ENCODE measurements at places on chromosomes 1 and 21.
A peak's percentile ranks its signal among the peaks of the same experiment; 100 is the strongest.

DNA sequence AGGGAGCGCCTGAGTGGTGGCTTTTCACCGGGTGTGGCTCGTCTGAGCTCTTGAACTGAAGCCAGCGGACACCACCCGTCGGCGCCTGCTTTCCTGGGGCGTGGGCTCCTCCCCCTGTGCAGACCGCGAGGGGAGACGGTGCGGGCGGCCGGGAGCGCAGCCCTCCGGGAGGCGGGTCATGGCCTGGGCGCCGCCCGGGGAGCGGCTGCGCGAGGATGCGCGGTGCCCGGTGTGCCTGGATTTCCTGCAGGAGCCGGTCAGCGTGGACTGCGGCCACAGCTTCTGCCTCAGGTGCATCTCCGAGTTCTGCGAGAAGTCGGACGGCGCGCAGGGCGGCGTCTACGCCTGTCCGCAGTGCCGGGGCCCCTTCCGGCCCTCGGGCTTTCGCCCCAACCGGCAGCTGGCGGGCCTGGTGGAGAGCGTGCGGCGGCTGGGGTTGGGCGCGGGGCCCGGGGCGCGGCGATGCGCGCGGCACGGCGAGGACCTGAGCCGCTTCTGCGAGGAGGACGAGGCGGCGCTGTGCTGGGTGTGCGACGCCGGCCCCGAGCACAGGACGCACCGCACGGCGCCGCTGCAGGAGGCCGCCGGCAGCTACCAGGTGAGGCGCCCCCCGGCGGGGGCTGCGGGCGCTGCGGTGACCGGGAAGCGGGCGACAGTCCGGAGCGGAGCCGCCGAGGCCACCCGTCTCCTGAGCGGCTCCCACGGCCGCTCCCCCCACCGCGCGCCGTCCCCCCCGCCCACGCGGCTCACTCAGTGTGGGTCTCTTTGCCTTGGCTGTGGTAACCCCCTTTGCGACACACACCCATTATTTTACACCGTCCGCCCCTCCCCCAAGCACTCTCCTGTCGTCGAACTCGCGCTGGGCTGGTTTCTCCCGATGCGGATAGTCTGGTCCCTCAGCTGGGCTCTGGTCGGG, at the start of gene TRIM58:
TRIM58 (plus strand) TSS at position 119 of the 916 bp plus-strand sequence; CDS start at position 179, 60 bp downstream.
- peak; percentile 49 for DNase-seq

DNA sequence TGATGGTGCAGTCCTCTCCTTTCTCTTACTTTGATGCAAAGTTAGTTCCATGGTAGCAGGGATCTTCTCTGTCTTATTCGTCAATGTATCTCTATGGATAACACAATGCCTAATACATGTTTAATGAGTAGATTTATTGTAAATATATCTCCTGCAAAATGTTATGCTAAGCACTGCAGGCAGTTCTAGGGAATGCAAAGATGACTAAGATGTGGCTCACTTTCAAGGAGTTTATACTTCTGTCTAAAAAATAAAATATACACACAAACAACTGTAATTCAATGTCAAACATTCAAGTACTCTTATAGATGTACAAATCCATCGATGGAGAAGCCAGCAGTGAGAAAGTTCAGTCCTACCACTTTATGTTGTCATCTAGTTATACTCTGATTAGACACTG, 194.3 kb downstream of the KCTD3 start:
- no peak for DNase-seq

DNA sequence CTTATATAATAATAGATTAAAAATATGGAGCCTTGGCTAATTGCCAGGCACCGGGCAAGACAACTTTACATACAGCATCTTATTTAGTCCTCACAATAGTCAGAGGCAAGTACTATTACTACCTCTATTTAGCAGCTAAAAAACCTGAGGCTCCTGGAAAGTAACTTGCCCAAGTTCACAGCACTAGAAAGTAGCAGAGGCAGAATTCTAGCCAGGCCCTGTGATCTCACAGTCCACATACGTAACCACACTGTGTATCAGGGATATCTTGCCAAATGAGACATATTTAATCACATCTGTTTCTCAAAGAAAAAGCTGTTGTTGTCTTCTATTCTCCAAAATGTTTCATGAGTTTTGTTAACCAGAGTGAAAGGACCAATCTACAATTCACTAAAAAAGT, 378.5 kb downstream of the PLPP3 start:
- no peak for DNase-seq

- DNase-seq = peak; percentile 79
These were observed 2.1 kb downstream of the FHAD1 start for GRCh38 chr1:15249081-15249480.

DNA sequence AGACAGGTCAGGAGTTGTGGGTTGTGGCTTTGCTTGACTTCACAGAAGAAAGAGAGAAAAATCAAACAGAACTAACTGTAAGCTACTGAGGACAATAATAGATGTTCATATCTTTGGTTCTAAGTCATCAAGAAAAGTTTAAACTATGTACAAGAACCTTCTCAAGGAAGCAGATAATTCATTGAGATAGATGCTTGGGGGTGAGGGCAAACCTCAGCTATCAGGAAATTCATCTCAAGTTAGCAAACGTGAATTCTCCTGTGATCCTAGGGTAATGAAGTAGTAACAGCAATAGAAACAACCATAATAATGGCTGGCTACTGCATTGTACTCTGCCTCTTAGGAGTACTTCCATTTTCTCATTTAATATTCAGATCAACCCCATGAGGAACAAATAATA, 506.2 kb downstream of the PLPP3 start:
- no peak for DNase-seq

DNA sequence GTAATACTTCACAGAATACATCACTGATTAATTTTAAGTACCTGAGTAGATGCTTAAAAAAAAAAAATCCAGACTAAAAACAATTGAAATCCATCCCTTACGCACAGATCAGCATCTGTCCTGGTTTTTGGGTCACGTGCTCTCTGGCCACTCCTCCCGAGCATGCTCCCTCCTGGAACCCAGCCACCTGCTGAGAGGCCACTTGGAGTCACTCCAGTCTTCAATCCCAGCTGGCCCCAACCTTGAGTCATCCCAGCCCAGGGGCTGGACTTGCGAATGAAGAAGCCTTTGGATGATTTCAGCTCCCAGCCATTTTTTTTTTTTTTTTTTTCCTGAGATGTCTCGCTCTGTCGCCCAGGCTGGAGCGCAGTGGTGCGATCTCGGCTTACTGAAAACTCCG, 8.9 kb downstream of the MAP1LC3C start:
- DNase-seq = no peak

DNA sequence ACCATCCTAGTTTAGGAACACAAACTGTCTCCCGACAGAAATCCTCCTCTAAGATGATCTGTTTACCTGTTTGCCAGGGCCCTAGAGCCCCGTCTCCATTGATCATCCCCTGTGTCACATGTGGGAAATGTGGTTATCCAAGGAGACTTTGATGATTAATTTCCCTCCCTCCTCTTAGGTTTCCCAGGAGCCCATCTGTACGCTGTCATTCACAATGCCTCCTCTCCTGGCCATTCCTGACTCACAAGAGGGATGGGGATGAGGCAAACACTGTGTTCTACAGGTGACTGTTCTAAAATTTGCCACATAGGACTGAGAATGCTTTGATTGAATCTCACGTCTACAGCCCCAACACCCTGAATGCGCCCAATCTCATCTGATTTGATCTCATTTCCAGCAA, 50.0 kb downstream of the TNR start:
- DNase-seq = no peak

GRCh38 chr1:5611851-5612250, 380.4 kb downstream of the NPHP4 start:
- no peak for DNase-seq
